ENCODE measurements at places on chromosomes 12 and 14. TPM values are rescaled to one million over a fixed set of nuclear protein-coding genes. Genes with fewer than 3 reads are reported as not detected.
A peak's percentile ranks its signal among the peaks of the same experiment; 100 is the strongest.

The MGP gene
- not detected for total RNA-seq

DNA sequence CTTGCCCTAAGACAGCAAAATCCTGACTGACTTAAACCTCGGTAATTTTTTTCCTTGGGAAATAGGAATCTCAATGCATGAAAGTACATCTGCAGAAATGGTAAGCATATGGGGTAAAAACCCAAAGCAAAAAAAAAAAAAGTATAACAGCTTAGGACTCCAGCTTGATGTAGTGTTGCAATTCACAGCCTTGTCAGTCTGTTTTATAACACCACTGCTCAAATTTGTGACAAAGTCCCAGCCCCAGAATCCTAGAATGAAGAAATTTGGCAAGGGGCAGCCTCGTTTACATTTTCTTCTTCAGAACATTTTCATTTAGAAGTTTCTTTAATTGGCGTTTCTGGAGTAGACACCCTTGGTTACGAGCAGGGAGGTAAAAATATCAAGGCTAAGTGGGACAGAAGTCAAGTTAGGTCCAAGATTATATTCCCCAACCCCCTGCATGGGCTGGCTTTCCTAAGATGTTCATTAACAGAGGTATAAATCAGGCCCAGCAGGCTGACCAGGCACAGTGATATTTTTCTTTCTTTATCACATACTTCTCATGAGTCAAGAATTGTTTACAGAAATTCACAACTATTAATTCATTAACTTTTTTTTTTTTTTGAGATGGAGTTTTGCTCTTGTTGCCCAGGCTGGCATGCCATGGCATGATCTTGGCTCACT, 424.0 kb downstream of the RMST start:
- DNase-seq: no peak
- H3K36me3 ChIP-seq: no peaks in the 10 kb centered on the region
- no peaks in the 10 kb centered on the region for H3K4me1 ChIP-seq
- H3K27me3 ChIP-seq: no peaks in the 10 kb centered on the region
- H3K4me3 ChIP-seq: no peak overlapping the region

DNA sequence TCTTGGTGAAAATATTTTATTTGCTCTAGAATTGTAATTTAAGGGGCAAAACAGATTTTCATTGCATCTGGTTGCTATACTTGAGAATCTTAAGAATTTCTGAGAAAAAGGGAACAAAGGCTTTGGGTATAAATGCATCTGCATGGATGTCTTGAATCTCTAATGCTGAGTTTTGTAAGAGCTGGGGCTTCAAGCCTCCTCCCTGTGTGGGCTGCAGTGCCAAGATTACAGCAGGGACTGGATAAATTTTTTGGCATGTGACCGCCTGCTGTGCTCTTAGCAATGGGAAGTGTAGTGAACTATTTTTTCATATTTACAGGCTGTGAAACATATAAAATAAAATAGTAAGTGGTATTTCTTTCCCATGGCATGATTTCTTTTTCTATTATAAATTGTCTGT, 70.0 kb downstream of the SLC38A6 start:
- H3K27ac ChIP-seq: no peak overlapping the region
- no peak overlapping the region for H3K4me3 ChIP-seq
- H3K27me3 ChIP-seq: no peaks in the 10 kb centered on the region
- no peak for DNase-seq

DNA sequence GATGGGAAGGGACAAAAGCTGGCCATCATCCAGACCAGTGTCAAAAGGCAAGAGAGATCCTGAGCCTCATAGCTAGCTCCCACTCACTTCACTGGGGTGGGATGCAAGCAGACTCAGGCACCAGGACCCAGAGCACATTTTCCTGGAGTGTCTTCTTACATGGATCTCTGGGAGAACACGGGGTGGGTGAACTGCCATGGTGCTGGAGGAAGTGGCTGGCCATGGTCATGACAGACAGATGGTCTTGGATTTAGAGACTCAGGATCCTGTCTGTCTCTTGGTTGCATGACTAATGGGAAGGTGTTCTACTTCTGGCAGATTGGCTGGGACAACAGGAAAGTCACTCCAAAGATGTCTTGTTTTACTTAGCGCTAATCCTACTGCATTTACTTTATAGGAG, 311.5 kb downstream of the ATP23 start:
- H3K27ac ChIP-seq: no peak overlapping the region
- peaks cover 2% of the 10 kb centered on the region for H3K27me3 ChIP-seq
- no peak for DNase-seq

The ISM2 gene
- total RNA-seq: 10.6 TPM

GRCh38 chr12:20514598-20514997, 146.3 kb downstream of the PDE3A start:
- H3K4me1 ChIP-seq: no peaks in the 10 kb centered on the region
- H3K36me3 ChIP-seq: no peaks in the 10 kb centered on the region
- H3K27ac ChIP-seq: no peak overlapping the region
- no peaks in the 10 kb centered on the region for H3K27me3 ChIP-seq
- no peak for DNase-seq
- H3K4me3 ChIP-seq: no peak overlapping the region

DNA sequence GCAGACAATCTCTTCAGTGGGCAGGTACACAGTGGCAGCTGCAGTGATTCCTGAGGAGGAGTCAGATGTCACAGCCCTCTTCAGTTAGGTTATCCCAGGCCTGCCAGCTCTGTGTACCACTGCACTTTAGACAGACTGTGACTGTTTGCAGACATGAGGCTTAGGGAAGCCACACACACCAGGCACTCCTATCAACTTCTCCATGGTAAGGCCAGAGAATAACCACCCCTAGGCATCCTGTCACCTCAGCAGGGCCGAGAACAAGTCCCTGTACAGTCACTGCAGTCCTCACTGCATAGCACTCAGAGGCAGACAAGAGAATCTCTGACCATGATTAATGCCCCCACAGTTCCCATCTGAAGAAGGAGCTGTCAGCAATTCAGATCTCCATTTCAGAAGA, 296.5 kb downstream of the GALC start:
- H3K4me1 ChIP-seq: no peaks in the 10 kb centered on the region
- H3K36me3 ChIP-seq: no peaks in the 10 kb centered on the region
- no peak overlapping the region for H3K27ac ChIP-seq
- no peak overlapping the region for H3K4me3 ChIP-seq
- H3K27me3 ChIP-seq: no peaks in the 10 kb centered on the region

The TMBIM6 gene
- 867 TPM for total RNA-seq

- DNase-seq: peak; percentile 46
- H3K27me3 ChIP-seq: no peaks in the 10 kb centered on the region
- H3K4me3 ChIP-seq: no peak overlapping the region
- no peaks in the 10 kb centered on the region for H3K36me3 ChIP-seq
Observed at GRCh38 chr14:81269100-81269978, 48.6 kb upstream of the GTF2A1 start.

DNA sequence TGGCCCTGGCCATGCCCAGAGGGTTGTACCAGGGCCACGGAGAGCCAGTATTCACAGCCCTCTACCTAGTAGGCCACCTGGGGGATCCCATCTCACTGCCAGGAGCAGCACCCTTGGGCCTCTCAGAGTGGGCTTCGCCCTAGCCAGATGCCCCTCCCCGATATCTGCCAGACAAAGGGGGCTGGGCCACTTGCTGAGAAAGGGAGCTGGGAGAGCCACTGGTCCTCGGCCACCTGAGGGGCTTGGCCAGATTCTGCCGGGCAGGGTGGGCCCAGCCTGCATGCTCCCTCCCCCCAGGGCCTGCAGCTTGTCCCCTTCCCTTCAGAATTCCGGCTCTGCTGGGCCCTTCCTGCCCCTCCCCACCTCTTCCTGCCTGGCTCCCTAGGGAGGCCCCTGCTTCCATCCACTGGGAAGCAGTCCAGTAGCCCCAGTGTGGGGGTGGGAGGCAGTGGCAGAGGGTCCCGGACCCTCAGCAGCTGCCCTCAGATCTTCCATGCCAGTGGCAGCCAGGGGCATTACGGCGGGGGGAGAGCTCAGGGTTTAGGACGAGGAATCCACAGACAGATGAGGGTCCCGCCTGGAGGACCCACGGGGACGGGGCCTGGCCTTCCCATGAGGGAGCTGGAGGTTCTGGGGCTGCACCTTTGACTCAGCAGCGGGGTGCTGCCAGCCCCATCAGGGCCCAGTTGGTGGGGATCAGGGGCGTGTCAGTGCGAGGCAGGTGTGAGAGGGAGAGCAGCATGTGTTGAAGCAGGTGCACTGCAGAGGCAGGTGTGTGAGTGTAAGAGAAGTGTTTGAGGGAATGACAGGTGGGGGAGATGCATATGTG, 2.4 kb downstream of the CRIP2 start:
- peak overlapping the region; percentile 26 for H3K27ac ChIP-seq
- H3K27me3 ChIP-seq: no peaks in the 10 kb centered on the region
- no peaks in the 10 kb centered on the region for H3K36me3 ChIP-seq
- no peak overlapping the region for H3K4me3 ChIP-seq
- H3K4me1 ChIP-seq: peaks cover 27% of the 10 kb centered on the region

DNA sequence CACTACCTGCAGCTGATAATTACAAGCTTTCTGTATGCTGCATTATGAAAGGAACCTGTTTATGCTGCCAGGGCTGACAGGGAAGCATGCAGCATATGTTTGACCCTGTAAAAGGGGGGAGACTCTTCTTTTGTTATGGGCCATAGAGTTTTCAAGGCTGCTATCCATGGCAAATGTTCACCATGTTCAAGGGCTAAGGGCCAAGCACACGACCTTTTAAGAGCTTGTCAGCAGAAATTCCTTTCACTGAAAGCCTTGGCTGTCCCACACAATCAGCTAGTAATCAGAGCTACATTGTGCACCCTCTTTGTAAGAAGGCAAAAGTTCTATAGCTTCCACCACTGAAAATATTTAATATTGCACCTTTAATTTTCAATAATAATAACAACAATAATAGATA, 74.2 kb upstream of the MBIP start:
- H3K36me3 ChIP-seq: no peaks in the 10 kb centered on the region
- H3K27me3 ChIP-seq: no peaks in the 10 kb centered on the region
- H3K4me3 ChIP-seq: no peak overlapping the region
- no peak for DNase-seq
- H3K27ac ChIP-seq: no peak overlapping the region

The RAB2B gene
- 18.8 TPM for total RNA-seq

DNA sequence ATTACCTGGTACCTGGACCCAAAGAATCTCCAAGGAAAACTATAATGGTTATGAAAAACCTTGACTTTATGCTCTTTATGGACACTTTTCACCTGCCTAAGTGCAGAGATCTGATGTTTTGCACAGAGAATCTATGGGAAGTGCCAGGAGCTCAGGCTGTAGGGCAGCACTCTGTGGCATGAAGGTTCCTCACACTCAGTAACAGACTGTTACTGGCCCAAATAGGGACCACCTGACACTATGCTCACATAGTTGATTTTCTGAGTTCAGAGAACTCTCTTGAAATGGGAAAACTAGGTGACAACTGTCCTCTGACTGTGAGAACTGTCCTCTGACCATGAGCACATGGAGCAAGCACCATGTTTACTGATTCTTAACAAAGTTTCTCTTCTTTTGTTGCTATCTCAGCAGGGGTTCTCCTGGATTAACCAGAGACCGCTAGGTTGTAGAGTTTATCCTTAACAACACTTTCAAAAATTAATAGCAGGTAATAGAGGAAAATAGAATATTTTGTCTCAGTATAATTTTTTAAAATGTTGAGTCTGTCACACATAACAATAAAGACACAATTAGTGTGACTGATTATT, 101.6 kb downstream of the STXBP6 start:
- no peak for DNase-seq
- no peak overlapping the region for H3K4me3 ChIP-seq
- no peaks in the 10 kb centered on the region for H3K36me3 ChIP-seq
- H3K27ac ChIP-seq: no peak overlapping the region
- no peaks in the 10 kb centered on the region for H3K27me3 ChIP-seq
- peaks cover 7% of the 10 kb centered on the region for H3K4me1 ChIP-seq

DNA sequence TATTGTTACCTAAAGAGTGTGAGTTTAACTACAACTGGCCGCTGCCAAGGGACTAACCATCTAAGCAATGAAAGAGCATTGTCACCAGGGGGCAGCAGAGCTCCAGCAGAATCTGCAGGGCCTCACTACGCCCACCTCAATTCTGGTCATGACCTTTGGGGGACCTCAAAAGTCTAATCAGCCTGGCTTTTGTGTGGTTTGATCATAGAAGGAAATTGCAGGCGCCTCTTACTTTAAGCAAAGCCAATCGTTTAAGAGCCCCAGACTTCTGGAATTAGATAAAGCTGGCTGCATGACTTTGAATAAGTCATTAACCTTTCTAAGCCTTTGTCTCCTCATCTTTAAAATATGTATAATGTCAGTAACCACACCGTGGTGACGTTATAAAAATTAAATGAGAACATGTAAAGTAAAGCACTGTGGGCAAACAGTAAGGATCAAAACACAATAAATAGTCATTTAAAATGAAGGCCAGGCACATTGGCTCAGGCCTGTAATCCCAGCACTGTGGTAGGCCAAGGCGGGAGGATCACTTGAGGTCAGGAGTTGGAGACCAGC, 58.6 kb downstream of the TBX3 start:
- no peaks in the 10 kb centered on the region for H3K36me3 ChIP-seq
- no peaks in the 10 kb centered on the region for H3K27me3 ChIP-seq
- peak overlapping the region; percentile 61 for H3K27ac ChIP-seq
- peaks cover 30% of the 10 kb centered on the region for H3K4me1 ChIP-seq

- no peaks in the 10 kb centered on the region for H3K27me3 ChIP-seq
- no peaks in the 10 kb centered on the region for H3K36me3 ChIP-seq
- H3K4me1 ChIP-seq: peaks cover 10% of the 10 kb centered on the region
- DNase-seq: no peak
- no peak overlapping the region for H3K27ac ChIP-seq
- no peak overlapping the region for H3K4me3 ChIP-seq
Observed at GRCh38 chr14:49057838-49058510, 528.2 kb downstream of the RPS29 start.

DNA sequence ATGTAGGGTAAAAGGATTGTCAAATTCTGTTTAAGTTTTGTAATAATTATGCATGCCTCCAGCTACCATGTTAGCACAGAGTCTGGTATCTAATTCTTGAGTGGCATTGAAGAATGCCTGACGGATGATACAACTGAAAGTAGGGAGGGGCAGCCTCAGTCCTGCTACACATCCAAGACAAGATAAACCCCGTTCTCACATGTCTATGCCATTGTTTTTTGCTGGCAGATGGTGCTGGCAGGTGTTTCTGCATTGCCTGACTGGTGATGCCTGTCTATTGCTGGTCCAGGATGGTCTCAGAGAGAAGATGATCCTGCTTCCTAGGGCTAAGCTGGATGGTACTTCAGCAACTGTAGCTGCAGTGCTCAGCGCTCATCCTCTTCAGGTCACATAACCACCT, 245.8 kb upstream of the NAV3 start:
- H3K4me3 ChIP-seq: no peak overlapping the region
- H3K27me3 ChIP-seq: no peaks in the 10 kb centered on the region
- no peak for DNase-seq
- no peak overlapping the region for H3K27ac ChIP-seq
- H3K36me3 ChIP-seq: no peaks in the 10 kb centered on the region
- H3K4me1 ChIP-seq: no peaks in the 10 kb centered on the region

DNA sequence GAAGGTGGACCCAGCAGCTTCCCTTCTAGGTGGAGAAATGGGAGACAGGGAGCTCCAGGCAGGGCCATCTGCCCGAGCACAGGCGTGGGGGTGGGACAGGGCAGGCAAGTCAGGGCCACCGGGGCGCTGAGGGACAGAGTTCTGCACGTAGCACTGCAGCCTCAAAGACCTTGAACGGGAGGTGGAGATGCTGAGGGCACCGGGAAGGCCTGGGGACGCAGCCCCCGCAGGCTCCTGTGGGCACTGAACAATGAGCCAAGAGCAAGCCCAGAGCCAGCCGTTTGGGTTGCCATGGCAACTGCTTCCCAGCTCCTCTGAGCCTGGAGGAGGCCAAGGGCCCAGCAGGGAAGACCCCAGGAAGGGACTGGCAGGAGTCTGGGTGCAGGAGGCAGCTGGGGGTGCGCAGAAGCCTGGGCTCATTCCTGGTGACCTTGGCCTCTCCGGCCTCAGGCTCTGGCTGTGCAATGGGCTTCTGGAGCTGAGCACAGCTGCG, 3.4 kb downstream of the LBHD2 start:
- no peaks in the 10 kb centered on the region for H3K27me3 ChIP-seq
- no peaks in the 10 kb centered on the region for H3K36me3 ChIP-seq
- H3K27ac ChIP-seq: no peak overlapping the region
- no peaks in the 10 kb centered on the region for H3K4me1 ChIP-seq
